Nephron progenitor cell (in vitro differentiated cells): ENCODE measurements at places on chromosomes 2 and 18.

- no peak overlapping the region for H3K4me3 ChIP-seq
- no peaks in the 10 kb centered on the region for H3K36me3 ChIP-seq
- peaks cover 3% of the 10 kb centered on the region for H3K27me3 ChIP-seq
- no peak overlapping the region for H3K27ac ChIP-seq
- peaks cover 6% of the 10 kb centered on the region for H3K4me1 ChIP-seq
These were observed 26.6 kb upstream of the ITGA4 start for GRCh38 chr2:181430406-181431118.

- H3K27ac ChIP-seq, result no peak overlapping the region
- no peaks in the 10 kb centered on the region for H3K36me3 ChIP-seq
- DNase-seq, result no peak
- peaks cover 5% of the 10 kb centered on the region for H3K4me1 ChIP-seq
- H3K27me3 ChIP-seq, result peaks cover 79% of the 10 kb centered on the region
These were observed 9.1 kb downstream of the RESP18 start for GRCh38 chr2:219323434-219323833.

DNA sequence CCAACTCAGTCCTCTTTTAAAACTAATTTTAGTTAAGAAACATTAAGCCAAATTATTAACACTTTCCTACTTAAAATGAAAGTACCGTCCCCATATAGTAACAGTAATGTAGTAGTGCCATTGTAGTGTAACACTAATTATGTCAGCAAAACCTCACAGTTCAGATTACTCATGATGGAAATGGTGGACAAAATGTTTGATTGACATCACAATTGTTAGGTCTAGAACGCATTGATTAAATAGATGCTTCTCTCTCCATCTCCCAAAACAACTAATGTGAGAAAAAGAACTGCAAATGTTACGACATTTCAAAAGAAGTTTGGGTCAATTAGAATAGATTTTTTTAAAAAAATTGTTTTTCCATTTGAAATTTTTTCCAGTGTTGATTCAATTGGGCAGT, 1.2 kb upstream of the ATF2 start:
- no peak for DNase-seq
- H3K36me3 ChIP-seq, result peaks cover 18% of the 10 kb centered on the region
- H3K4me1 ChIP-seq, result peaks cover 32% of the 10 kb centered on the region

DNA sequence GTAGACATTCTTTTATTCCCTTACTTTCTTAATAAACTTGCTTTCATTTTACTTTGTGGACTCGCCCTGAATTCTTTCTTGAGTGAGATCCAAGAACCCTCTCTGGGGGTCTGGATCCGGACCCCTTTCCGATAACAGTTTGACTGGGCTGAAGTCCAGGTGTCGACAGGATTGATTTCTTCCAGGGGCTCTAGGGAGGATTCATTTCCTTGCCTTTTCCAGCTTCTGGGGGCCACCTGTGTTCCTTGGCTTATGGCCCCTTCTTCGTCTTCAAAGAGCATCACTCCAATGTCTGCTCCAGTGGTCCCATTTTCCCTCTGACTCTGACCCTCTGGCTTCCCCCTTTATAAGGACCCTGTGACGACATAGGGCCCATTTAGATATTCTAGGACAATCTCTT, 67.5 kb downstream of the COPS8 start:
- peaks cover 2% of the 10 kb centered on the region for H3K36me3 ChIP-seq
- no peak overlapping the region for H3K27ac ChIP-seq
- peaks cover 6% of the 10 kb centered on the region for H3K27me3 ChIP-seq
- DNase-seq, result no peak
- H3K4me3 ChIP-seq, result no peak overlapping the region

DNA sequence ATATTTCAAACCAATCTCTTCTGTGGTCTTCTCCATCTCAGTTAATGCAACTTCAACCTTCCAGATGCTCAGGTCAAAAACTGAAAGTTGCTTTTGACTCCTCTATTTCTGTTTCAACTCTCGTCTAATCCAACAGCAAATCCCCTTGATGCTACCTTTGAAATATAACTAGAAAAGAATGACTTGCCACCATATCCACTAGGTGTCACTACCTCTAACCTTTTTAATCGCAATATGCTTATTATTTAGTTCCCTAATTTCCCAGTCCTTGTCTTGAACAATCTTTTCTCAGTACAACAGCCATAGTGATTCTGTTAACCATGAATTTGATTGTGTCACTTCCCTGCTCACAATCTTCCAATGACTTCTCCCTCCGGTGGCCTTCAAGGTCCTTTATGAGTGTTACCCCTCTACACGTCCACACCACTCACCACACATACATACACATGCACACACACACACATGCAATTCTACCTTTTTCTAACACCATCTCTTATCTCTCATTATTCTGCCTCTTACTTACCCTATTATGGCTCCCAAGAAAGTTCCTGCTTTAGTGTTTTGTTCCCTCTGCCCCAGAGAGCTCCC, 245.5 kb upstream of the KCNJ3 start:
- H3K4me1 ChIP-seq, result no peaks in the 10 kb centered on the region
- no peaks in the 10 kb centered on the region for H3K36me3 ChIP-seq
- H3K27ac ChIP-seq, result peak overlapping the region; percentile 1
- no peaks in the 10 kb centered on the region for H3K27me3 ChIP-seq
- DNase-seq, result no peak

DNA sequence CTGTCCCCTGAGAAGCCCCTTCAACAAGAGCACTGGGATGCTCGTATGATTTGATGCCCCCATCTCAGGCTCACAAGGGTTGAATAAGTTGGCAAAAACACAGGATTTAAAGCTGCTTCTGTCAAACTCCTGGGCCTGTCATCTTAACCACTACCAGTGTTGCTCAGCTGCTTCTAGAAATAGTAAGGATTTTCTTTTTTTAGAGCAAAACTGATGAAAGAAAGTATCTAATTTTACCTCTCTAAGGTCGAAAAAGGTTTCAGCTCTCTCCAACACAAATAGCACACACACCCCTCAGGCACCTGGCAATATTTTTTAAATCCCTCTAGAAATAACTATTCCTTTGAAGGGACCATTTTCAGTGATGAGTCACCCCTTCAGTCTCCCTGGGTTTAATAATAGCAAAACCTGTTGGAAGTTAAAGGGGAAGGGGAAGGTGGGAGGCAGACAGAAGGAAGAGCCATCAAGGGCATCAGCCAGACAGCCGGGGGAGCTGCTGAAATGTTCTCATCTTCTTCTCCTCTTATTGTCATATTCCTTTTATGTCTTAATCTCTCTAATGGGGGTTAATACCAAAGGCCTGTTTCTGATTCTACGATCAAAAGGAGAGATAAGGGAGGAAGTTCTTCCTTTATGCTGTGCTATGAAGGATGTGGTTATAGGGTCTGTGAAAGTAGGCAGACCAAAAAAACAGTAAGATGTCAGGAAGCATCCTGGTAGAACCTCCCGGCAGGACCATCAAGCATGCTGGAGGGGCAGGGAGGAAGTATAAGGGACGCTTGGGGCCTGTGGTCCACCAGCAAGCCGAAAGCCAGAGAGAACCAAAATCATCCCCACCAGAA, 31.9 kb upstream of the SLC35G4 start:
- H3K27ac ChIP-seq, result no peak overlapping the region
- no peak for DNase-seq
- peaks cover 14% of the 10 kb centered on the region for H3K4me1 ChIP-seq
- H3K4me3 ChIP-seq, result no peak overlapping the region

GRCh38 chr2:1976112-1976511, 231.8 kb upstream of the PXDN start:
- H3K4me3 ChIP-seq, result no peak overlapping the region
- no peaks in the 10 kb centered on the region for H3K36me3 ChIP-seq
- H3K27ac ChIP-seq, result no peak overlapping the region
- H3K4me1 ChIP-seq, result peaks cover 25% of the 10 kb centered on the region

DNA sequence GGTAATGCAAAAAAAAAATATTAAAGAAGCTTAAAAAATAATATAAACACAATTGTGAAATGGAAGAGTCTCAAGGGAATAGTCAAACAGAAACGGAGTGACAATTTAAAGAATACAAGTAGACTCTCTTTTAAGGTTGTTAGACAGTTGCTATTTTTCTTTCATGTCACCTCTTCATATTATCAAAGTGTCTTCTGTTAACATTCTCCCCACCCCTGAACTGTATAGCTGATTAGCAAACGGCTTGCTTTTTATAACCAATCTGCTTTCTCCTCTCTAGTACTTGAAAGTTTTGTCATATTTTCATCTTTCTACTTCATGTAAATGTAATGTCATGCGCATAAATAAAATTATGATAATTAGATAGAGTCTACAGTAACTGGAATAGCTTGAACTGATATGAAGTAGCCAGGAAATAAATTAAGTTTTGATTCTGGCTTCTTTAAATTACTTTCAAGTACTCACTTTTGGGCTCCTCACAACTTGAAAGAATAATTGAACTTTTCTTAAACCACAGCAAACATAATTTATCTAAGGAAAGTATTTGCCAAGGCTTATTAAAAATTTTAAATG, 37.0 kb downstream of the BARD1 start:
- no peaks in the 10 kb centered on the region for H3K4me1 ChIP-seq
- H3K27me3 ChIP-seq, result no peaks in the 10 kb centered on the region

- peak; percentile 14 for DNase-seq
- no peak overlapping the region for H3K4me3 ChIP-seq
- peaks cover 3% of the 10 kb centered on the region for H3K27me3 ChIP-seq
- H3K36me3 ChIP-seq, result no peaks in the 10 kb centered on the region
- peak overlapping the region; percentile 70 for H3K27ac ChIP-seq
These were observed 230.4 kb upstream of the AGAP1 start for GRCh38 chr2:235263205-235264120.

DNA sequence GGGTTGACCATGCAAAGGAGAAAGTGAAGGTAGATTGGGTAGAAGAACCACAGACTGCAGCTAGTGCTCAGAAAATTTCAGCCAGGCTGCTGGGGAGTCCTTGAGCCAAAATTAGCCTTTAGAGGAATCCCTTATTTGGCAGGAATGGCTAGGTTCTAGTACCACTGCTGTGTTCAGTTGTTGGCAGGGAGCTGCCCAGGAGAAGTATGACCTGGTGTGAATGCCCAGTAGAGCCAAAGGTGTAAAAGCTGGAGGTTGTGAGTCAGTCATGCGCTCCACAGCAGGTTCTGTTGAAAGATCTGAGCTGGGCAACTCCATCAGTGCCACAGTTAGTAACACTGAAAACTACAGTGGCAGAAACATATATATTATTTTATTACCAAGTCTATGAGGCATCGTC, 36.4 kb upstream of the TBR1 start:
- no peaks in the 10 kb centered on the region for H3K36me3 ChIP-seq
- DNase-seq, result no peak
- H3K4me1 ChIP-seq, result no peaks in the 10 kb centered on the region
- H3K4me3 ChIP-seq, result no peak overlapping the region

DNA sequence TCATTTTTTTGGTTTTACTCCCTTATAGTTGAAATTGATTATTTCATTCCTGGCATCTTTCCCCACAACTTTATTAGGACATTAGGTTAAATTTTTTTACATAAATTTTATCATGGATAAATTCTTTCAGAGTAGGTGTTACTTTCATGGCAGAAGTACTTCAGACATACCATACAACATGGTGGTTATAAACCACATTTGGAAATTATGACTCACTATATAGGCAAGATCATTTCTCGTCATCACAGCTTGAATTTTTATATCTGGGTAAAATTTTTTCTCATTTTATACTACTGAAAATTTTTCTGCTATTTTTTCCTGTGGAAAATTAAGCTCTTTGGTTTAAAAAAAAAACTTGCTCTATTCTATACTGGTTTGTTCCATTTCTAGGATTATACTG, 111.9 kb upstream of the COL5A2 start:
- H3K27ac ChIP-seq, result no peak overlapping the region
- DNase-seq, result no peak
- no peak overlapping the region for H3K4me3 ChIP-seq

GRCh38 chr18:49645841-49646351, 84.0 kb downstream of the LIPG start:
- DNase-seq, result no peak
- peaks cover 10% of the 10 kb centered on the region for H3K27me3 ChIP-seq
- H3K27ac ChIP-seq, result peak overlapping the region; percentile 64
- H3K4me1 ChIP-seq, result peaks cover 36% of the 10 kb centered on the region

DNA sequence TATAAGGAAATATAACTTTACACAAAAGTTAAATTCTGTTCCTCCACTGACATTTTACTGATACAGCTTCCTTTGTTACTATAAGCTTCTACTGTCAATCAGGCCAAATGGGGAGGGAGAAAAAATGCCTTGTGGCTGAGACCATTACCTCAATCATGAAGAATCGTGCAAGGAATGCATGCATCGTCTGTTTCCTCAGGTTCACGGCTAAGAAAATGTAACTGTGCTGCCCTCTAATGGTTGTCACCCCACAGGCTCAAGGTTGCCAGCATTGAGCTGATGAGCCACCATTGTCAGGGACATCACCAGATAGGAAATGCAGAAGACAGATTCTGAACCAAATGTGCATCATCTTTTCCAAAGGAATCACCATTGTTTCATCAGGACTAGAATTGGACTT, 426.9 kb downstream of the CDH2 start:
- H3K4me3 ChIP-seq, result no peak overlapping the region
- peaks cover 4% of the 10 kb centered on the region for H3K27me3 ChIP-seq
- peaks cover 37% of the 10 kb centered on the region for H3K4me1 ChIP-seq

- H3K27ac ChIP-seq, result no peak overlapping the region
- H3K4me3 ChIP-seq, result no peak overlapping the region
- H3K4me1 ChIP-seq, result peaks cover 4% of the 10 kb centered on the region
These were observed 9.5 kb downstream of the GPR17 start for GRCh38 chr2:127655209-127656073.

GRCh38 chr2:80363330-80363729, 58.8 kb upstream of the LRRTM1 start:
- peaks cover 5% of the 10 kb centered on the region for H3K36me3 ChIP-seq
- H3K27me3 ChIP-seq, result peaks cover 9% of the 10 kb centered on the region
- H3K27ac ChIP-seq, result no peak overlapping the region
- peaks cover 52% of the 10 kb centered on the region for H3K4me1 ChIP-seq

- no peaks in the 10 kb centered on the region for H3K36me3 ChIP-seq
- H3K27me3 ChIP-seq, result peaks cover 37% of the 10 kb centered on the region
- H3K27ac ChIP-seq, result no peak overlapping the region
- no peak for DNase-seq
- no peak overlapping the region for H3K4me3 ChIP-seq
- H3K4me1 ChIP-seq, result no peaks in the 10 kb centered on the region
These were observed 40.5 kb upstream of the POLE4 start for GRCh38 chr2:74917702-74918619.

- H3K27me3 ChIP-seq, result peaks cover 7% of the 10 kb centered on the region
- no peak overlapping the region for H3K27ac ChIP-seq
- no peak overlapping the region for H3K4me3 ChIP-seq
- no peaks in the 10 kb centered on the region for H3K4me1 ChIP-seq
- DNase-seq, result no peak
These were observed 708.7 kb upstream of the LRATD1 start for GRCh38 chr2:13923823-13924222.
